Stimulated activated naive CD4-positive, alpha-beta T cell (primary cell): ENCODE measurements at places on chromosomes 2 and 18.

GRCh38 chr2:112728378-112729175, 7.8 kb downstream of the NT5DC4 start:
- no peak for DNase-seq

GRCh38 chr18:22826726-22827125, 106.4 kb upstream of the RBBP8 start:
- no peak for DNase-seq

GRCh38 chr2:28163627-28164279, 228.9 kb upstream of the FOSL2 start:
- DNase-seq, result no peak

GRCh38 chr2:188893972-188894371, 80.2 kb upstream of the COL3A1 start:
- DNase-seq, result no peak

- no peak for DNase-seq
These were observed 87.5 kb downstream of the TFCP2L1 start for GRCh38 chr2:121197369-121198091.

DNA sequence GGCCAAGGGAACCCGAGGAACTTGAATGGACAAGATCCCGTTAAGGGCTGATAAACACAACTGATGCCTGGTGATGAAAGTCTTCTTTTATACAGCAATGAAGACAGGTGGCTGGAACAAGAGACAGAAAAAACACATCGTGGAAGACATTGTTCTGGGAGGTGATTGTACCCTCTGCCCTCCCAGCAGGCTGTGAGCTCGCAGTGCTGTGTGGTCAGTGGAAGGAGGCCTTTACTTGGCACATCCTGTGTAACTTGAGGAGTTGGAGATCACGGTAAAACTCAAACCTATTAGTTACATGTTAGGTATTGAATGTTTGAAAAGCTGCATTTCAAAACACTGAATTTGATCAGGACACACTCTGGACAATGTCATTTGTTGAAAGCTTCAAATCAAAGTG, 249.9 kb upstream of the EPAS1 start:
- no peak for DNase-seq

DNA sequence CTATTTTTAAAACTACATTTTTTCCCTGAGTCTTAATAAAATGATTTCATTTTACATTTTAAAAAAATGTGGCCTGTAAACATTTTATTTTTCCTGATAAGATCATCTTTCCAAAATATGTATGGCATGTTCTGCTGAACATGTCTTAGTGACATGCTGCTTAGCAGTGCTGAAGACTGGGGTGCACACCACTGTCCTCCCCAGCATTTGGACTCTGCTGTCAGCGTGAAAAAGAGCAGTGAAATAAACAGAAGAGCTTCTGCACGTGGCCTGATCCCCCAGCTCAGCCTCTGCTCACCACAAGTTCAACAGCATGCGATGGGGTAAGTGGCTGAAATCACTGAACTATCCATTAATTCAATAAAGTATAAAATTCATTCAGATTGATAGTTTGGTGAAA, 81.6 kb upstream of the ZNF521 start:
- DNase-seq, result no peak

DNA sequence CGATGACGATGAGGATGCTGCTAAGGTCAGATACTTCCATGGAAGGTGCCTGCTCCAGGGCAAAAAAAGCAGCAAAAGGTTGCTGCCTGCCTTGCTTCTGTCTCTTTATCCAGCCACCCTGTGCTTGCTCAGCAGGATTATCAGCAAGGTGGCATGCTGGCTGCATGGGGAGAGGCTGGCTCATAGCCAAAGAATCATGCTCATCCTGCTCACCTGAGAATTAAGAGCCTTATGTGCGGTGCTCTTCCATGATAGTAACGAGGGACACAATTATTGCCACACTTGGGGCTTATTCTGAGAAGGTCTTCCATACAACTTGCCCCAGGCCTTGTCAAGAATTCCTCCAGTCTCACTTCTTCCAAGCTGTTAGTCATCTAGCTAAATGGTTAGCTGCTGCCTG, 60.4 kb upstream of the SEC11C start:
- DNase-seq, result no peak

DNA sequence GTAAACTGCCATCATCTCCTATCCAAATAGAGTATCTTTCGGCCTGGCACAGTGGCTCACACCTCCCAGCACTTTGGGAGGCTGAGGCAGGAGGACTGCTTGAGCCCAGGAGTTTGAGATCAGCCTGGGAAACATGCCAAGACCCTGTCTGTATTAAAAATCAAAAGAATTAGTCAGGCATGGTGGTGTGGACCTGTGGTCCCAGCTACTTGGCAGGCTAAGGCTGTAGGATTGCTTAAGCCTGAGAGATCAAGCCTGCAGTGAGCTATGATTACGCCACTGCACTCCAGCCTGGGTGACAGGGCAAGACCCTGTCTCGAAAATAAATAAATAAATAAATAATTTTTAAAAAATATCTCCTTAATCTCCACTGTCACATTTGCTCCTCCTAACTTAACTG, 14.7 kb upstream of the ARPC2 start:
- DNase-seq, result no peak

DNA sequence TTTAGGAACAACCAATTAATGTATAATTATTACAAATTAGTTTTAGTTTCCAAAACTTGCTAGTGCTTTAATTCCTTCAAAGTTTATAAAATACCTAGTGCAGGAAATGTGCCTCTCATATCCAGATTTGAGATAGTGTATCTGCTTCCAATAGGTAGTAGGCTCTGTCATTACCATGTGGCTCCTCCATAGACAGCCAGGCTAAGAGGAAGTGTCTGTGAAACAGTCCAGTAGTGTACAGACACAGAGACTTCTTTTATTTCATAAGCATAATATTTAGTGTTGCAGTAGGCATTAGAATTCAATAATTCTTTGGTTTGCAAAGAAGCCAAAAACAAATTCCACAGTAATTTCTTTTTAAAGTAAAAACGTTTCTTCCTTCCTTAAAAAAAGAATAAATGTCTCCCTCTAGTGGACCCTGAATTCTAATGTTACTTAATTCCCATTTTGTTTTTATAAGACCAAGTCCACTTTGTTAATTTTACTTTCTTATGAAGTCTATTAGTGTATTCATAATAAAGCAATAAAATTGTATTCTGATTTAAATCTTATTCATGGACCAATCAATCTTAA, 101.2 kb downstream of the NEB start:
- no peak for DNase-seq

DNA sequence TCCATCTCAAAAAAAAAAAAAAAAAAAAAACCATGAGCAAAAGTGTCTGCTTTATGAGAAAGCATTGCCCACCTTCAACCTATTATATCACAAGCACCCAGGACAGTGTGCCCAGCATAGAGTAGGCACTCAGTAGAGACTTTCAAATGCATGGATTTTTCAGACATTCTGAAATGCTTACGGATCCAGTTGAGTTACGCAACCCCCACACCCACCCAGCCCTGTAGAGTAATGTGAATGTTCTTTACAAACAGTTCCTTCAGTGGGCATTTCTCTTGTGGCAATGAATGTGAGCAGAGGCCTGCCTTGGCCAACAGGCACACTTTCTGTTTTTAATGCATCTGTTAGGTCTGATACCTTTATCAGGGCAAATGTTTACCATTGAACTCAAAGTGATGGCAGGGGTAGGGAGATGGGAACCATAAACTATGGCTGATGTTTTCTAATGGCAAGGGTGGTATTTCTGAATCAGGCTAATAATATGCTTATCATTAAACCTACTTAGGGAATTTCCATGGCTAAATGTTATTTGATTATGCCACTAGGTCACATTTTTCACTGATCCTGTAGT, 65.0 kb upstream of the RPL31 start:
- DNase-seq, result no peak
